Stimulated activated CD4-positive, alpha-beta T cell treated with anti-CD3 and anti-CD28 coated beads, Interleukin-4, amount 100 ng/mL, for 24 hours (primary cell): ENCODE measurements at places on chromosomes 13 and 19.

DNA sequence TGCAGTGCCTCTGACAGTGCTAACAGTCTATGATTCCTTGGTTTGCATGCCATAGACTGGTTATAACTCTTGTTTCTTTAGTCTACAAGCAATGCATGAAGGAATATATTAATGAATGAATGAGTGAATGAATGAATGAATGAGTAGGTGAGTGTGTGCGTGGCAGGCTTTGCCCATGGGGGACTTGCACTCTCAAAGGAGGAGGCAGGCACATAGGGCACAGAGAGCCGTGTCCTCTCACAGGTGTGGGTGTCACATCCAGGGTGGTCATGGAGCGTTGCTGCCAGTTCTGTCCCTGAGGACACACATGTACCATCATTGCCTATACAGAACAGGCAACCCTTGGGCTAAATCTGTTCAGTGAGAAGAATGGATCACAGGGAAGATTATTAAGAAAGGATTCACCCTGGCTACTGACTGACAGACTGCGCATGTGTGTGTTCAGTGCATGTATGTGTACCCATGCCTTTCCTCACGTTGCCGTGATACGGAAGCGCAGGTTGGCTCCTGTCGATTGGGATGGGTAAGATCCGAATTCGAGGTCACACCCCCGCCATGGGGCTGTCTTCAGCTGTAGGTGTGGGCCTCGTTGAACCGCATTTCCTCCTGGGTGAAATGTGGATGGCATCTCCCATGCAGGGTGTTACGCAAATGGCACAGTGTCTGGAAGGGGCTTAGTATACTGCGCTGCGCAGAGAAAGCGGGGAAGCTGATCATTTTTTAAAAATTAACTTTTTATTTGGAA, 161.4 kb downstream of the STK24 start:
- no peak for DNase-seq

DNA sequence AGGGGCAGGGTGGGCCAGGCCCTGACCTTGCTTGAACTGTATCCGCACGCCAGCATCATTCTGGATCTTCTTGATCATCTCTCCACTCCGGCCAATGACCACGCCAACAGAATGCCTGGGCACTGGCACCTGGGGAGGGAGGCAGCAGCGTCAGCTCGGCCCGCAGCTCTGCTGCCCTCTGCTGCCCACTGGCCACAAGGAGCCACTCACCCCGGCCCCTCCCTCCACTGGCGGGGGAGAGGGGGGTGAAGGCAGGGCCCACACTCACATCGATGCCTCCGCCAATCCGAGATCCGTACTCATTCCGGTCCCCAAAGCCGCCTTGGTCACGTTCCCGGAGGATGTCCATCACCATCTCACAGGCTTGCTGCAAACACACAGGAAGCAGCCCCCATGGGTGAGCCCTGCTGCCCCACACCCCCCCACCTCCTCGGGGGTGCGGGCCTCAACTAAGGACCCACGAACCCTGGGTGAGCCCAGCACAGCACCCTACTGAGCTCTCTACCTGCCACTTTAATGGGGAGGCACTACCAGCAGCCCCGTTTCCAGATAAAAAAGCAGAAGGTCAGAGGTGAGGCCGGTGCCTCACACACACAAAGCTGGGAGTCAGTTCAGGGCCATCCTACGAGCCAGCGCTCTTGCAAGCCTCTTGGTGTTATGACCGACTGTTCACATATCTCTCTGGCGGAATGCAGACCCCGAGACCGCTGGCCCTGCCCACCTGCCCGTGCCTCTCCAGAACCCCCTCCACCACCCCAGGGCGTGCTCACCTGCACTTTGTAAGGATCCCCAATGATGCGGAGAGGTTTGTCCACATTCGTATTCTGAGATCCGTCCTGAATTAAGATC, 6.7 kb downstream of the KHSRP start:
- DNase-seq = no peak

DNA sequence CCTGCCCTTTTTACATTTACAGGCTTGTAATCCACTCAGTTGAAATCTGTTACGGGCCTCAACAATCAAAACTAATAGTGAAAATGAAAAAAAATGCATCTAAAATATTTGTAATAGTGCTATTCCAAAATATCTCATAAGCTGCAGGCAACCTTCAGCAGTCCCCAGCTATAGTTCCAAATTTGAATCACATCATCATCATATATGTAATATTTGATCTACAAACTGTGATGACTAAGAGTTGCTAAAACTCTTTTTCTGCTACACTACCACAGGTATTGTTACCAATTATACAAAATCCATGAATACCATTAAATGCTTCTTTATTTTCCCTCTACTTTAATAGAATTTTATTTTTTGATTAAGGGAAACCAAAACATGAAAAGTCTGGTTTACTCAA, 121.4 kb upstream of the RFC3 start:
- DNase-seq = no peak

DNA sequence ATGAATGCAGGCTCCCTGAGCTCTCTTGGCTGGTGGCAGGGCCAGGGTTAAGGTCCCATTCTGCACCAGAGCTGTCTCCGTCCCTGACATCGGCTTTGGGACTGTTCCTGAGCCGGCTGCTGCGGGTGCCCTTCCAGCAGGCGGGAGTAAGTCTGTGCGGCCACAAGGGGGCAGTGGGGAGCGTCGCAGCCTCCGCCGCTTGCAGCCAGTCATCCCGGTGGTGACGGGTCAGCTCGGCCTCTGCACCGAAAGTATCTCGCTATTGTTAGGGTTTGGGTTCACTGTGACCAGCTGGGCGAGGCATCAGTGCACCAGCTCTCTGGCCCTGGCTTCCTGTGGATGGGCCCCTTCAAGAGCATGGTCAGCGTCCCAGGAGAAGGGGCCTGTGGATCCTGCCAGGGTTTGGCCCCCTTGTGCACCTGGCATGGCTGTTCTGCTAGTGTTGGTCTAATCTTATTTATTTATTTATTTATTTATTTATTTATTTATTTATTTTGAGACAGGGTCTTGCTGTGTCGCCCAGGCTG, 15.1 kb downstream of the NDUFB7 start:
- DNase-seq = peak; percentile 77

DNA sequence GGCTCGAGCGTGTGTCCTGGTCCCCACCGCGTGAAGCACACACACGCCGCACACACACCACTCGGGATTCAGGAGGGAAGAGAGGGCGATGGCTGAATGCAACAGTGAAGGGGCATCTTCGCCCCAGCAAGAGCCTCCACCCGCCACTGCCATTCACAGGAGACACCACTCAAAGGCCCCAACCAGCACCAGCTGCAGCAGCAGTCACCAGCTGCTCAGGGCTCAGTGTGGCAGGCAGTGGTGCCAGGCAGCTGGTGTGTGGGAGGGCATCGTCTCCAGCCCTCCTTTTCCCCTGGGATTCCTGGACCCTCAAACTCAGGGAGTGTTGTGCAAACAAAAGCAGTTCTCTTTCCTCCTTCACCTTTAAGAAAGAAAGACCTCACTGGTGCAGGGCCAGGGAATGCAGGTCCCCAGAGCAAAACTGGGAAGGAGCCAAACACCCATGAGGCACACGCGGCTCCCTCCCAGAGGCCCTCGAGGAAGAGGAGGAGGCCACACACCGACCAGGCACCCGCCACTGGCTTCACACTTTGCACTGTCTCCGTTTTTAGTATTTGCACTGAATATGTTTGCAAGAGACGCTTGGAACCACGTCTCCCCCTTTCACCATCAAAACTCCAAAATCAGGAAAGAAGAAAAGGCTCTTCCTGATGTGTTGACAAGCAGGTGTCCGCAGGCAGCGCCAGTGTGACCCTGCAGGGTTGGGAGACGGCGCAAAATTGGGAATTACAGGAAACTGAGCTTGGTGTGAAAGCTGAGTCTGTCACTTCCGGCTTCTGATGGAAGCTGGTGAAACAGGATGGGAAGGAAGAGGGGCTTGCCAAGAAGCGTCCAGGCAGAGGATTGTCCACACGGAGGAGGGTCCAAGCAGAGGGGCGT, 26.4 kb upstream of the F7 start:
- DNase-seq = no peak

DNA sequence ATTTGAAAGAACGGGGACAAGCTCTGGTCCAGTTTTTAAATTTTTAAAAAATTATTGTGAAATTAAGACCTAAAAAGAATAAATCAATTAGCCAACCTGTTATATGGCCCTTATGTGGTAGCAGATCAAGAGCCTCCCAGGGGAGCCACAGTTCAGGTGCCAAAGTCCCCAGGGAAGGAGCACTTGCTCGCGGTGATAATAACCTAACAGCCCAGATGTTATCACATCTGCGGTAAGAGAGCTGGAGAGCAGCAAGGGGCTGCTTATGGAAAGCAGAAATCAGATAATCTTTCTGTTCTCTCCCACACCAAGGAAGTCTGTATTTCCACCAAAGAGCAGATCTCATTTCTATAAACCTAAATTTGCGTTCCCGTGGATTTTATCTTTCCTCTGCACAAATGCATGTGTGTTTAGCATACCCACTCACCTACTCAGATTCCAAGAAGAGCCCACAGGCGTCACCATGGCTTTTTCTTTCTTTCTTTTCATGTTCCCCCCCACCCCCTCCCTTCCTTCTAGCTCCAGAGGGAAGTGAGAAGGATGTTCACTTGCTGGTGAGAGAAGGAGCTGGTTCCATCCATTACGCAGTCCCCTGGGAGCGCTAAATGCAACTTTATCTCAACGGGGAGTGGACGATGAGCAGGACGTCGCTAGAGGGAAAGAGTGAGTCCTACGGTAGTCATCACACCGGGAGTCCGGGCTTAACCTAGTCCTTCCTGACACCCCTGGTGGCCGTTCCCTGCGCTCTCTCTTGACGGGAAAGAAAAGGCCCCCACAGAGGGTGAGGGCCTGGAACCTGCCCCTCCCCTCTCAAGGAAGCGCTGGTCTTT, 1.6 kb upstream of the POU4F1 start:
- DNase-seq = no peak
